Activated naive CD8-positive, alpha-beta T cell treated with anti-CD3 and anti-CD28 coated beads for 36 hours (primary cell): ENCODE measurements at places on chromosomes 2 and 18. TPM values are rescaled to one million over a fixed set of nuclear protein-coding genes. Genes with fewer than 3 reads are reported as not detected.

GRCh38 chr18:63158012-63158631, 161.4 kb downstream of the BCL2 start:
- peak; percentile 16 for DNase-seq
- peak overlapping the region; percentile 98 for H3K27ac ChIP-seq
- peak overlapping the region; percentile 85 for H3K4me3 ChIP-seq
- peaks cover 58% of the 10 kb centered on the region for H3K36me3 ChIP-seq
- H3K4me1 ChIP-seq, result peaks cover 99% of the 10 kb centered on the region

GRCh38 chr2:241852116-241852980, 6.3 kb downstream of the PDCD1 start:
- H3K27ac ChIP-seq, result no peak overlapping the region
- H3K27me3 ChIP-seq, result no peaks in the 10 kb centered on the region
- H3K4me1 ChIP-seq, result peaks cover 10% of the 10 kb centered on the region
- DNase-seq, result no peak
- no peaks in the 10 kb centered on the region for H3K36me3 ChIP-seq

GRCh38 chr2:197946562-197946961, 142.2 kb downstream of the PLCL1 start:
- no peaks in the 10 kb centered on the region for H3K27me3 ChIP-seq
- no peaks in the 10 kb centered on the region for H3K36me3 ChIP-seq
- peaks cover 20% of the 10 kb centered on the region for H3K4me1 ChIP-seq
- H3K27ac ChIP-seq, result no peak overlapping the region
- no peak overlapping the region for H3K4me3 ChIP-seq

DNA sequence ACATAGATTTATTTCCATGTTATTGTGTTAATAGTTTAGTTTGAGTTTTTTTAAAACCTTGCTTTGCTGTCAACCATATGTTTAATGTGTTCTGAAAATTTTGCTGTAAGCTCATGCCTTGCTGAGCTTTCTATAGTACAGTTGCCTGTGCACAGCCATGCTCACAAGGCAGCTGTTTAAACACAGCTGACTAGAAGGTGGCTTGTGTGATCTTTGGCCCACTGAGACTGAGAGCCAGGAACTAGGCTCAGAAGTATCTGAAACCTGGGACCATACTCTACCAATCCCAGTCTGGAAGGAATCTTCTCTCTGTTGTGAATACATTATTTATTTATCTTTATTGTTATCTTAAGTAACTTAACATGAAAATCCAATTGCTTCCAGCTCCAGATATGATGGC, 350.5 kb downstream of the KIAA1328 start:
- H3K4me1 ChIP-seq, result no peaks in the 10 kb centered on the region
- no peaks in the 10 kb centered on the region for H3K27me3 ChIP-seq
- no peak overlapping the region for H3K27ac ChIP-seq
- peaks cover 21% of the 10 kb centered on the region for H3K36me3 ChIP-seq

- no peaks in the 10 kb centered on the region for H3K27me3 ChIP-seq
- DNase-seq, result no peak
- no peak overlapping the region for H3K27ac ChIP-seq
These were observed 88.9 kb downstream of the PXDN start for GRCh38 chr2:1655461-1655860.

DNA sequence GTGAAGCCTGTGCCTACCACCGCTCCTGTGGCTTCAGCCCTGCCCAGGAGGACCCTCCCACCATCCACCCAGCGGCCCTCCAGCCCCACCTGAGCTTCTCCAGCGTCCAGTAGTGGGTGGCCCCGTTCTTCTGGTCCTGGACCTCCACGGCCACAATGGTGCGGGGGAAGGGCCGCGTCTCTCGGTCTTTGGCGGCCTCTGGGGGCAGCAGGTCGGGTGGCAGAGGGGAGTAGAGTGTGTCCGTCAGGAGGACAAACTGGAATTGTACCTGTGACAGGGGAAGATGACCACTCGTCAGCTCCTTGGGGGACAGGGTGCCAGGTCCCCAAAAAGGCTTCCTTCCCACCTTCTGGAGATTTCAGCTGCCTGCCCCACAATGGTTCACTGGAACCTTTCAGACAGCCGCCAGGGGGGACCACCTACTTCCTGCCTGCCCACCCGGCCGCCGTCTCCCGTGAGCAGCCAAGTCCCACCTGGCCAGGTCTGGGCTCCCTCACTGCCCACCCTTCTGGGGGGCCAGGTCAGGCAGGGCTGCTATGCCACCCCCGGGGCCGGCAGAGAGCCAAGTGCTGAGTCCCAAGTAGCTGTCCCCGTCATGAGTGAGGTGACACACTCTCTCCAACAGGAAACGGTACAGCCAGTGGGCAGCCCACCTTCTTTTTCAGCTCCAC, 59.3 kb downstream of the KIF1A start:
- no peaks in the 10 kb centered on the region for H3K27me3 ChIP-seq
- H3K4me3 ChIP-seq, result no peak overlapping the region
- H3K27ac ChIP-seq, result no peak overlapping the region
- no peak for DNase-seq
- peaks cover 3% of the 10 kb centered on the region for H3K4me1 ChIP-seq

GRCh38 chr18:69935319-69936190, 12.1 kb downstream of the CD226 start:
- peak; percentile 88 for DNase-seq
- no peaks in the 10 kb centered on the region for H3K27me3 ChIP-seq
- H3K36me3 ChIP-seq, result peaks cover 59% of the 10 kb centered on the region
- H3K4me1 ChIP-seq, result peaks cover 30% of the 10 kb centered on the region
- no peak overlapping the region for H3K27ac ChIP-seq

- H3K27ac ChIP-seq, result peak overlapping the region; percentile 96
- H3K36me3 ChIP-seq, result no peaks in the 10 kb centered on the region
- peak; percentile 74 for DNase-seq
- peak overlapping the region; percentile 54 for H3K4me3 ChIP-seq
- peaks cover 25% of the 10 kb centered on the region for H3K4me1 ChIP-seq
These were observed 23.4 kb upstream of the CHRNA1 start for GRCh38 chr2:174787487-174788205.

- no peaks in the 10 kb centered on the region for H3K4me1 ChIP-seq
- no peak overlapping the region for H3K4me3 ChIP-seq
- H3K27me3 ChIP-seq, result peaks cover 3% of the 10 kb centered on the region
- H3K27ac ChIP-seq, result no peak overlapping the region
- H3K36me3 ChIP-seq, result no peaks in the 10 kb centered on the region
These were observed 131.0 kb downstream of the ATL2 start for GRCh38 chr2:38246105-38246504.

DNA sequence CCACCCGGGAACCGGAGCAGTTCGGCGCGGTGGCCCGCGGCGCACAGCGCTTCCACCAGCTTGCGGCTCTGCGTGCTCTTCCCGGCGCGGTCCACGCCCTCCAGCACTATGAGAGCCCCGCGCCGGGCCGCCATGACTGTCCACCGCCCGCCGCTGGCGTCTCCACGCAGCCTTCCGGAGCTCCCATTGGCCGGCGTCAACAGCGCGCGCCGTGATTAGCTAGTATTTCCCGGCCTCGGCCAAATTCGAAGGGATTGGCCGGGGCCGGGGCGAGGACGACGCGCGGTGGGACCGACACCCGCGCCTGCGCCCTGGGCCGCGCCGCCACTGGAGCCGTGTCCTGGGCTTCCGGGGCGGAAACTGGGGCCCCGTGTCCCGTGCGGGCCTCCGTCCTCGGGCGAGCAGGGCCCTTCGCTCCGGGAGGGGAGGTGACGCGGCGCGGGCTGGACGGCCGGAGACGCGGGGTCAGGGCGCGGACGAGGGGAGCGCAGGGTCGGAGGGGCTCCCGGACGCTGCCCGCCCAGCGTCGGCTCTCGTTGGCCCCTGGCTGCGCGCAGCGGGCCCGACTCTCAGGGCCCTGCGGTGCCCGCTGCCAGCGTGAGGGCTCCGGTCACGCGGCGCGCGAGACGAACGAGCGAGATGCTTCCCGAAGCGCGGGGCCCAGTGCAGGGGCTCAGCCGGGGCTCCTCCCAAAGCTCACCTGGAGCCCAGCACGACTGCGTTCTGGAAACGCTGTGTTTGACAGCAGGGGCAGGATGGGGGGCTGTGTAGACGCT, at the start of gene DTYMK:
Gene DTYMK (minus strand): TSS at position 166 of the 776 bp plus-strand sequence. CDS start 32 bp downstream, at position 134.
- peaks cover 26% of the 10 kb centered on the region for H3K4me1 ChIP-seq
- H3K4me3 ChIP-seq, result peak within 1 kb of the TSS; percentile 95
- H3K36me3 ChIP-seq, result peaks cover 42% of the 10 kb centered on the region
- DNase-seq, result peak; percentile 99
- no peaks in the 10 kb centered on the region for H3K27me3 ChIP-seq
- H3K27ac ChIP-seq, result peak within 1 kb of the TSS; percentile 95

DNA sequence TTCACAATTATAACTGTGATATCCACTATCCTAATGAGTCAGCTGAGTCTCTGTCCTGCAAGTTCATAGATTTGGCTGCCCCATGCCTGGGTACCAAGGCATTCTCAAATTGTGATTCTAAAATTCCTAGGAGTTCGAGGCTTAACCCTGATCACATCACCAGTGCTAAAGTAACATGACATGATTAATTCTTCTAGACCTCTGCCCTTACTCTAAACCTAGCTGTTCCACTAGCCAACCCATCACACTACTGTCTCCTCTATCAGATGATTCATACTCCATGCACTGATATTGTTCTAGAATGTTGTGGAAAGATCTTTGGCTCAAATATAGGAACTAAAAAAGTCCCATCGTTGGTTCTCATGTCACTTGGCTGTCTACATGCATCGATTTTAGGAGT, 487.6 kb downstream of the PIK3C3 start:
- no peak overlapping the region for H3K27ac ChIP-seq
- no peaks in the 10 kb centered on the region for H3K36me3 ChIP-seq
- H3K27me3 ChIP-seq, result no peaks in the 10 kb centered on the region
- no peak for DNase-seq
- H3K4me3 ChIP-seq, result no peak overlapping the region
- no peaks in the 10 kb centered on the region for H3K4me1 ChIP-seq

DNA sequence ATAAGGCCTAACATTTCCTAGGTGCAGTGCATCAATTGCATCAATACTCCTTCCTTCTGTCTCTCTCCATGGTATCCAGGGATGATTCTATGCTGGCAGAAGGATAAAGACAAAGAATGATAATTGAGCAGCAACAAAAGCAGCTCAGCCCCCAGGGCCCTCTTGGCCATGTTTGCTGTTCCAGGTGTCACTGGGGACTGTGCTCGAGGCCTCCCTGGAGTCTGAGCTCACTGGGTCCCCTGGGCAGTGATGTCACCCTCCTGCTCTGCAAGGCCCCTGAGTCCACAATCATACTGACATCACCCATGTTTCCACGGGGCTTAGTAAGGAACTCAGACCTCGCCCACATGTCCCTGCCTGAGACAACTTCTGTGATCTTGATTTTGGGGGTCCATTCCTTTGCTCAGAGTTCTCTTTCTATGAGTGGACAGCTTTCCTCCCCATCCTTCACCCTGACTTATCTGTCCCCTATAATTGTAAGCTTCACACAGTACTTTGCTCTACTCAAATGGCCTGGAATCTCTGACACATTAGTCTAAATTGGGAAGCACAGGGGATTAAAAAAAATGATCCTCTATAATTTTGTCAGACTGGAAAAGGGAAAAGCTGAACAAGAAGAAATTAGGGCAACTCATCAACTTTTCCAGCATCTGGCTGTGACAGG, 15.8 kb upstream of the EXOC6B start:
- no peak for DNase-seq
- no peaks in the 10 kb centered on the region for H3K4me1 ChIP-seq
- H3K36me3 ChIP-seq, result no peaks in the 10 kb centered on the region
- H3K27ac ChIP-seq, result no peak overlapping the region
- H3K27me3 ChIP-seq, result peaks cover 5% of the 10 kb centered on the region

DNA sequence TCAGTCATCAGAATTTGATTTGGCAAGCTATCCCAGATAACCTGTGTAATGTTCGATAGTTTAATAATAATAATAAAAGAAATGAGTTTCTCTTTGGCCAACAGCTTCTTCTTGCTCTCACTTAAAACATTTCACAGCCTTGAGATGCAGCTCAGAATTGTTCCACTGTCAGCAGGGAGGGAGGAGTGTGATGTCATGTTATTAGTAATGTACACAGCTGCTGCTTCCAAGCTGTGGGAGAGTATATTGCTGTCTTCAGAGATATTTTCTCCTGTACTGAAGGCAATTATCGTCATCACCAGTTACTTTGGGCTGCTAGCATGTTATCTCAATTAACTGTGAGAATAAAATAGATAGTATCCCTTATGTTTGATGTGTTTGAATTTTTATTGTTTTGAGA, 146.9 kb upstream of the MAP3K20 start:
- no peak overlapping the region for H3K4me3 ChIP-seq
- DNase-seq, result no peak
- H3K27ac ChIP-seq, result no peak overlapping the region

GRCh38 chr2:34899079-34899478, 1300.0 kb upstream of the FAM98A start:
- no peak overlapping the region for H3K27ac ChIP-seq
- DNase-seq, result no peak
- no peaks in the 10 kb centered on the region for H3K36me3 ChIP-seq

- H3K27me3 ChIP-seq, result no peaks in the 10 kb centered on the region
- H3K4me3 ChIP-seq, result no peak overlapping the region
- no peak for DNase-seq
- no peaks in the 10 kb centered on the region for H3K36me3 ChIP-seq
These were observed 486.1 kb upstream of the UBE2E3 start for GRCh38 chr2:180494286-180494685.

- no peaks in the 10 kb centered on the region for H3K27me3 ChIP-seq
- H3K27ac ChIP-seq, result no peak overlapping the region
- H3K4me3 ChIP-seq, result no peak overlapping the region
- H3K36me3 ChIP-seq, result peaks cover 10% of the 10 kb centered on the region
- H3K4me1 ChIP-seq, result peaks cover 23% of the 10 kb centered on the region
- no peak for DNase-seq
These were observed 152.9 kb downstream of the MGAT5 start for GRCh38 chr2:134406736-134407135.

GRCh38 chr2:132760405-132760804, 90.4 kb upstream of the LYPD1 start:
- H3K36me3 ChIP-seq, result no peaks in the 10 kb centered on the region
- DNase-seq, result no peak
- no peaks in the 10 kb centered on the region for H3K27me3 ChIP-seq
- H3K4me3 ChIP-seq, result no peak overlapping the region
- H3K27ac ChIP-seq, result no peak overlapping the region

Gene SULT1C2
- total RNA-seq, result not detected

Gene SEPTIN10
- 0.56 TPM for total RNA-seq

Gene LYG1
- total RNA-seq, result 0.37 TPM

Gene HOXD8
- total RNA-seq, result not detected

Gene SLC5A7
- total RNA-seq, result not detected

Gene FBXO48
- total RNA-seq, result 1.7 TPM

Gene CIAO1
- total RNA-seq, result 69.7 TPM

Gene PKDCC
- total RNA-seq, result not detected

Gene IL18R1
- total RNA-seq, result 21.8 TPM

Gene LINC00305
- not detected for total RNA-seq

Gene ALPP
- total RNA-seq, result not detected

Gene GALR1
- total RNA-seq, result not detected

Gene UXS1
- total RNA-seq, result 43.4 TPM

Gene LYPD6B
- not detected for total RNA-seq

Gene FAHD2B
- total RNA-seq, result 19.3 TPM

Gene ARHGAP28
- not detected for total RNA-seq
